Stimulated activated naive CD4-positive, alpha-beta T cell treated with Interleukin-2 at 50 U/mL for 16 hours (primary cell): ENCODE measurements at places on chromosomes 3 and 15.

GRCh38 chr3:49311283-49311682, 28.6 kb downstream of the USP4 start:
- DNase-seq = no peak

GRCh38 chr3:90132197-90132596, 1024.8 kb downstream of the EPHA3 start:
- DNase-seq = no peak

DNA sequence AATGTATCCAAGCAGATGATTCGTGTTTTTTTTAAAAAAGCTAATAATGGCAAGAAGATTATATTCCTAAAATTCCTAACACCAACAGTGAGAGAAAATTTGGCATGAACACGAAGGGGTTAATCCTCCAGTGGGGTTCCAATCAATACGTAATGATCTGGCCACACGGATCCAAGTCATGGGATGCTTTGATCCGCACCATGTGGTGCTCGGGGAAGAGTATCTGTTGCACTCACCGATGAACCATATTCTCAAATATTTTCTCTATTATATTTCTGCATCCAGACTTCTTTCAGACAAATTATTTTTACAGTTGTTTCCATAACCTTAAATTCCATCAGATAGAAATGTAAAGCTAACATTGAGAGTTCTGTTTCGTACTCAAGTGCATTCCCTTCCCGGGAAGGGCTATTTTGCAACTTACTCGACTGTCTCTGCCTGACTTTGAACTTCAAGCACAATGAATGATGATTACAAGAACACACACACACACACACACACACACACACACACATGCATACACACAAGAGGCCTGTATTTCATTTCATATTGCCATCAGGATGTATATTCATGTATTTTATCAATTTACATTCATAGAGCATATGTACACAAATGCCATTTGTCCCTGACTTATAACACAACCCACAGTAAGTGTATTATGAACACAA, 567.2 kb downstream of the FOXP1 start:
- DNase-seq = no peak

DNA sequence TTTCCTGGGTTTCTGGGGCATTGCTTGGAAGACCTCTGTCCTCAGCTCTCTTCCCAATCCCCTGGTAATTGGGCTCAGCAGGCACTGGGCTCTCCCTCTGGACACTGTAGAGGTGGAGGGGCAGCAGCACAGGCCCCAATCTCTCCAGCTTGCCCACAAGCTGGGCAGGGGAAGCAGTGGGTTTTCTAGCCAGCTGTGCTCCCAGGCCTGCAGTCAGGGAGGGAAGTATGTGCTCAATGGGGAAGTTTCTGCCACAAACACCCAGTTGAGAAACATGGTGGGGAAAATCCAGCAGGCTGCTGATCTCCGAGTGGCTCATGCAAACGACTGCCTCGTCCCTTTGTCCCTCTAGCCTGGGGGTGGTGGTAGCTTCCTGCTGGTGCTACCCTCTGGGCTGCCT, 12.8 kb upstream of the RFT1 start:
- no peak for DNase-seq

DNA sequence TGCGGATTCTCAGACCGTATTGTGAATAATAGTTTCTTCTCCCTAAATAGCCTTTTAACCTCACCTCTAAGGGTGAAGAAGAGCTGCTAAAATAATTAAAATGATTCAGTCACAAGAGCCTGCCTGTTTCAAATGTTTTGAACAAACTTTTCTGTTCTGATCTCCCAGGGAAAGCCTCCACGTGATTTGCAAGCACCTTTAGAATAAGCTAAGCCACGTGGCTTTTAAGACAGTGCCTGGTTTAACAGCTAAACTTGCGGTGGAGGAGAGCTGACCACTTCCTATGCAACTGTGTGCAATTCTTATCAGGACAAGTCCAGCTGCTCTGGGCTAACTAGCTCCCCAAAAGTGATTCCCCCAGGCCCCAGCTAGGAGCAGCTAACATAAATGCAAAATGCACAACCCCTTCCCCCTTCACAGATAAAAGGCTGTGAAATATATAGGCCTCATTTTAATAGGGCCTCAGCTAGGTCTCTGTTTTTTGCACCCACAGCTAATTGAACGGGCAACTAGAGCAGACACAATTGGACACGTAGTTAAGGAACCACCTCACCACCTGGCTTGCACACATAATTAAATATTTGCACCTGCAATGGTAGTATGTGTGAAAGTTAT, 401.2 kb upstream of the NR2F2 start:
- no peak for DNase-seq

- no peak for DNase-seq
Measured at GRCh38 chr15:58077427-58077826, 11.9 kb upstream of the ALDH1A2 start.

GRCh38 chr3:5011555-5012256, 32.5 kb downstream of the BHLHE40 start:
- no peak for DNase-seq

- no peak for DNase-seq
Measured at GRCh38 chr3:117303443-117303842, 593.9 kb downstream of the TUSC7 start.

DNA sequence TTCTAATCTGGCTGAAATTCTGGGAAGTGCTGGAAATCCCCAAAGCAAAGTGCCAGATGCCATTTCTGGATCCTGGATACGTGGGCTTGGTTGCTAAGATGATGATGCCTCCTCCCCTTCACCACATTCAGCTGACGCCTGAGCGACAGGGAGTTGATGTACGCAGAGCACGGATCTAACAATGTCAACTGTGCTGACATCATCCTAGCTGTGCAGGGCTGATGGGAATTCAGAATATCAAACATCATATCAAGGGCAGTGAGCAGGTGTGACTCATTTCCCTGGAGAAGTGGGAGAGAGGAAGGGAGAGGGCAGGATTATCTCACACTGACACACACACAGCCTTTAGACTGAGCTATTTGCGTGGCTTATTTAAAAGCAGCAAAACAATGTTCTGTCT, 92.6 kb upstream of the ZBTB20 start:
- DNase-seq = no peak

DNA sequence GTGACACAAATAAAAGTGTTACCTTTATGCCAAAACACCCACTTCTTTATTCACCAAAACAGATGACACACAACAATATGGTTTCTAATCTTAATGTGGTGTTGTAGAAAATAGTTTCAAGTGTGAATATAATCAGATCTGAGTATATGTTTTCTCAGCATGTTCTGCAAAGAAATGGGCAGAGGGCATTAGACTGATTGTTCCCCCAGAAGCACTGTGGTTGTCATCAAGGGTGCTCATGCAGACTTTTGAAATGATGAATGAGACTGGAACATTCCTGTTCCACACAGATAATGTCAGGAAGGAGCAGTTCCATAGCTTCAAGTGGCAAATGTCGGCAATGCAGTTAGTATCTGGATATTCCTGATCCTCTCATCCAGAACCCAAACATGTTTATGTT, 37.5 kb downstream of the GPR176 start:
- no peak for DNase-seq

DNA sequence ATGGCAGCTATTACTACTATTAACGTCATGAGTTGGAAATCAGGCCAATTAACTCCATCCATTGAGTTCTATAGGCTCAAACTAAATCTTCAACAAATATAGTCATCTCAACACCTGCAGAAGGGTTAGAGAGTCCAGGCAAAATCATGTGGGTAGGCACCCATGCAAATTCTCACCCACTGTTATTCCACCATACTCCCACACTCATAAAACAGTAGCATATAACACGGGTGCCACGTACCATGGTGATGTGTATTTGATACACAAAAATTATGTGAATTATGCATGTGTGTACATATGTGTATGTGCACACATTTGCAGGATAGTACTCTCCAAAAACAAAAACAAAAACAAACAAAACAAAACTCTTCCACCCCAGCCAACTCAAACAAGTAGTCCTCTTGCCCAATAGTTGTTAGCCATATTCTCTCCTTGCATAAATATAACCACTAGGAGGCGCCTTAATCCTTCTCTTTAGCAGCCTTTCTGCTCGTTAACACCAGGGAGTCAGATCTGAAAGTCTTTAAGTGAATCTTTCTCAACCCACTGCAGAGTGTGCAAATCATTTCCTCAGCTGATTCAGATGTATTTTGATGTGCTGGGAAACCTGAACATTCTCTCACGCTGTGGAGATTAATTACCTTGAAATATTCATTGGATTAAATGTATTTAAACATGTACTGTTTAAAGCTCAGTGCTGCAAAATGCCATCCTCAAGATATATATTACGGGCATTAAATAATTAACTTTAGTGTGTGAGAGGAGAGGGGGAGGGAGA, 38.0 kb upstream of the COPB2 start:
- DNase-seq = no peak

GRCh38 chr15:80966431-80967197, 23.0 kb downstream of the MESD start:
- DNase-seq = no peak

- DNase-seq = no peak
Measured at GRCh38 chr3:108472001-108472591, 38.3 kb downstream of the MYH15 start.

DNA sequence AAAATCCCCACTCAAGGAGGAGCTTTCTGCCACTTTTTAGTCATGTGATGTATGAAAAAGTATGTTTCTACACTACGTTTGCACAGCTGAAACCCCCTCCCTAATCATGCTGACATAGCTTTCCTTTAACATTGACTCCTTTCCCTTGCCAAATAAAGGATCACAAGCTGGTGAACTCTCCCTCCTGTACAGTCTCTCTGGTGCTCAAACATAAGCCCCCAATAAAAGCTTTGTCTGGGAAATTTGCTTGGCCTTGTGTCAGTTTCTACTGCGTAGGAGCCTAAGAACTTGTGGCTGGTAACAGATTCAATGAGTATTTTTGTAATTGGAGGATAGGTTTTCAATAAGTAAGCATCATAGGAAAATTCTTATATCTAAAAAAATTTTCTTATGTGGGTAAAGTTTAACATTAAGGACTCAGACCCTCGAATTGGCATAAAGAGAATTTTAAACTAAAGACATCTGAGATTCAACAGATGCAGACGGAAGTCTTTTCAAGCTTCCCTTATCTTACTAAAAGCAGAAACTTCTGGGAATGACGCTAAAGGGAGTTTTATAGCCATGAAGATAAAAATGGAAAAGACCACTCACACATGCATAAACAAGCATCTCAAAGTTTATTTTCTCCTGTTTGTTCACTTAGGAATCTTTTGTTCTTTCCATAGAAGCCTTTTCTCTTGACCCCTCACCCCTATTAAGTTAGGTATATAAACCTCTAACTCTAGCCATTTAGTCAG, 44.1 kb upstream of the P2RY1 start:
- DNase-seq = no peak

DNA sequence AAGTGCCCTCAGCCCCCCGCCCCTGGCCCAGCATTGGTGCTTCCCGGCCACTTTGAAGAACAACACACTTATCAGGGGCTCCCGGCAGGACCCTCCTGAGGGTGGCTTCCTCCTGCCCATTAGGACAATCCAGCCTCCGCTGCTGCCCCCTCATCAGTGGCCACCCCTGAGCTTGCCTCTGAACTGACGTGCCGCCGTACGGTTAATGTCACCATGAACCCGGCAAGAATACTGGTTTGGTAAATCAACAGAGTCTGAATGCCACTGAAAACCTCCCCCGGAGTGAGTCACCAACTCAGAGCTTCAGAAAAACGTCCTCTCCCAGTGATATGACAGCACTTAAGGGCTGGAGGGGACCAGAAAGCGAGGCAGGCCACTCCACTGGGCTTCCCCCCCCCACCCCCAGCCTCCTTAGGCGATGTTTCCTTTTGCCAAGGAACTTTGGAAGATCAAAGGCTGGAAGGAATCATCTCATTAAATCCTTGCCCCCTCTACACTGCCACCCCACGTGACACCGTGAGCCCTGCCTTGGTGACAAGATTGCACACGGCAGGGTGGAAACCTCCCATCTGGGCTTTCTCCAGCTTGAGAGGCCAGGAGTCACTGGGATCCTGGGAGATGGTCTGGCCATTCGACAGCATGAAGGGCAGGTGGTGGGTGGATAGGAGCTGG, 142.1 kb downstream of the NUP210 start:
- DNase-seq = no peak

- no peak for DNase-seq
Measured at GRCh38 chr3:84789961-84790360, 168.8 kb upstream of the CADM2 start.

DNA sequence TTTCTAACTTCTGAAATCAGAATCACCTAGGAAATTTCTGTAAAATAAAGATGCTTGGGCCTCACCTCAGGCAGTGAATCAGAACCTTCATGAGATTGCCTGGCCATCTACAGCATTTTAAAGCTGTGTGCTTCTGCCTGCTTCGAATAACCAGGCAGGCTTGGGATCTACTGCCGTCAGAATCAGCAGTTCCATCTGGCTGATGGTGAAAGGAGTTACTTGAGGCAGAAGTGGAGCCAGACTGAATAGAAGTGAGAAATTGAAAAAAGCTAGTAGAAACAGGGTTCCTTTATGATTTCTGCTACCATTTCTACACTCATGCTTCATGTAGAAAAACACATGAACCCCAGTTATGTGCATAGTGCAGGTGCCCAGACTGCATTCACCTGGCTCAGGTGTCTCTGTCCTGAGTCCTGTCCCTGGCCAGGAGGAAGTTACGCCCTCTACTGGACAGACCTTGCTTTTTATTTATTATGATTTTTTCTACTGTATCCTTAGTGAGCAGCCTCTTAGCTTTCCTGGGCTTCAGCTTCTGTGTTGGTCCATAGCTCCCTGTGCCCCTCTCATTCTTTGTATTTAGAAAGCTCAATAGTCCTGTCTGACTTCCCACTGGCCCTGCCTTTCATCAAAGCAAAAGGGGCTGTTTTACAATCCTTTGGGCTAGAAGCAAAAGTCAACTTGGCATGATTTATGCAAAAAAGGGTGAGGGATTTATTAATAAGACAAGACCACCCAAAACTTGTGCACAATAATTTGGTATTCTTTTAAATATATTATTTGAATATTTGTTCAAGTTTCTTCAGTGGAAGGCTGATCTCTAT, 200.8 kb upstream of the GOLGA6L4 start:
- no peak for DNase-seq

GRCh38 chr15:81087694-81088093, 46.4 kb upstream of the CFAP161 start:
- DNase-seq = no peak

DNA sequence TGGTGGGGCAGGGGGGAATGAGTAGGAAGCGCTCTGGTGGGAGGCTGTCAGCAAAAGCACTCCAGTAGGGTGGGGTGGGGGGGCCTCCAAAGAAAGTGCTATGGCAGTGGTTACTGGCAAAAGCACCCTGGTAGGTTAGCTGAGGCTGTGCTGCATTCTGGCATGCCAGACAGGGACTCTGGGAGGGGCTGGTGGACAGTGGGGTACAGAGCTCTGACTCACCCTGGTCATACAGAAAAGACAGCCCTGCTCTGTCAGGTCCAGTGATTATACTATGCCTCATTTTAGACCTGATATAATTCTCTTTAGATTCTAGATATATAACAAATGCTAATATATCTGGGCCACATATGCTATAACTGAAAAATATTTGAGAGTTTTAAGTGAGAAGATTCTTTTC, 82.8 kb upstream of the CPNE4 start:
- no peak for DNase-seq

- no peak for DNase-seq
Measured at GRCh38 chr3:117543521-117543920, 833.9 kb downstream of the TUSC7 start.

DNA sequence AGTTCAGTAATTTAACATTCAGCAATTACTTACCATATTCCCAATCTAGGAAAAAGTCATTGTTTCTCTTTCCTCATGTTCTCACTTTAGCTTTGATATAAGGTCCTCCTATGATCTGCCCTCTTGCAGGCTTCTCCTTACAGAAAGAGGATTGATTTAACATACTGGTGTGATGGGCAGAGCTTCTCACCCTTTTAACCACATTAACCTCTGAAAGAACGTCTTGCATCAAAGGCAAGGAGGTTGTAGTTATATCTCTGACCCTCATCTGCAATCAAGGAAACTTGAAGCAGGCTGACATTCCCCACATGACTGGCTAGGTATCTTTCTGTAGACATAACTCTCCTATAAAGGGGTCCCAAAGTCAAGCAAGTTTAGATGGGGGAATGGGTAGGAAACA, 39.5 kb downstream of the BTLA start:
- no peak for DNase-seq
